Left ventricle myocardium inferior (tissue), 1 donor: ENCODE measurements at places on chromosomes 16 and 17.

DNA sequence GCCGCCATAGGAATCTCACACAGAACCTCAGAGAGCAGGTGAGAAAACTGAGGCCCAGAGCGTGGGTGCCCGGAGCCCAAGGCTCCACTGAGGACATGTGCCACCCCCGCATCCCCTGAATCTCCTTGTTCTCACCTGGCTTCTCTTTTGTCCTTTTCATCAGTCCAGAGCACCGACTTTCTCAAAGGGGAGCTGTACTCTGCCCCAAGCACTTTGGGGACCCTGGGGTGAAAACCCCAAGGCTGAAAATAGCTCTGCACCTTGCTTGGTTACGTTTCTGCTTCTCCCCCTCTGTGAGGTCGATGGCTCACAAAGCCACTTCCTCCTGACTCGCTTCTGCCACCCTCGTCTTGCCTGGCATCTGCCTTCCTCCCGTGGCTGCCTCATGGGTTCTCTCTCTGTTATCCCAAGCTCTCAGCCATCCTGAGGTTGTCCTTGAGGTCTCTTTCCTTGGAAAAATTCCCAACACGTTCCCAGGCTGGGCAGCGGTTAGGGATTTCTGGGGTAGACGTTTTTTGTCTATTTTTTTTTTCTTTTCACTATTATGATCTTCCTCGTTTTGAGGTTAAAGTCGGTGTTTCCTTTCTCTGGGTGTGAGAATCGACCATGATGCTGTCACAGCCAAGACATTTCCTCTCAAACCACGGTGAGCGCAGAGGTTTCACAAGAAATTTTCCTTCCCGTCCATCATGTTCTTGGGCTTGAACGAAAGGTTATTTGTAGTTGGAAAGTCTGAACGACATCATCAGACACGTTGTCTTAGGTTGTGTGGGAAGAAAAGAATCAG is 37.2 kb downstream of the IRF8 start:
- H3K27ac ChIP-seq = no peak overlapping the region
- no peaks in the 10 kb centered on the region for H3K36me3 ChIP-seq
- no peak overlapping the region for H3K4me3 ChIP-seq
- no peaks in the 10 kb centered on the region for H3K4me1 ChIP-seq
- H3K27me3 ChIP-seq = peaks cover 94% of the 10 kb centered on the region

DNA sequence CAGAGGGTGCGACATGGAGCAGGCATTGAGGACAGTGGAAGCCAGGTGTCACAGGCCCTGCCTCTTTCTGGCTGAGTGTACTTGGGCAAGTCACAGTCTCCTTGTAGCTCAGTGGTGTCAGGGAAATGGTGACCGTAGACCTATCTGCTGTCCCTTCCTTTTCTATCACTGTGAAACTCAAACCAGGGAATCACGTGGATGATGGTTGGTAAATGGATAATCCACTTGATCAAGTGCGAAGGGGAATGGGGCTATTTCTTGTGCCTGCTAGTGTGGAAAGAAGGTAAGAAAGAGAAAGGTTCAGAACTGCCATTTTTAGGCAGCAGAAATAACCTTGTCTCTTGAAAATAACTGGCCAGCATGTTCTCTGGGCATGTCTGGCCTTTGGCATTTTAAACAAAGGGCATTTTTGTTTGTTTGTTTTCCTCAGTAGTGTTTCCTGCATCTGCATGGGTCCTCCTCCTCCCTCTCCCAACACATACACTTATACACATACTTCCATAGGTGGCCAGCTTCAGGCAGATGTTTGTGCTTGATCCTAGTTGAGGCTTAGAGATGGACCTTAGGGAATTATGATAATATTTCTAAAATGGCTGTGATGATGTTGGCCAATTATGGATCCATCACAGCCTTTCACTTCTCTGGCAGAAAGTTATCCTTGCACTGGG is 7.1 kb downstream of the TBX4 start:
- peaks cover 100% of the 10 kb centered on the region for H3K27me3 ChIP-seq
- no peak for DNase-seq
- no peaks in the 10 kb centered on the region for H3K36me3 ChIP-seq
- peaks cover 27% of the 10 kb centered on the region for H3K4me1 ChIP-seq

GRCh38 chr17:41464173-41464572 is 3.0 kb downstream of the KRT32 start:
- H3K27me3 ChIP-seq = peaks cover 80% of the 10 kb centered on the region
- DNase-seq = no peak
- no peak overlapping the region for H3K27ac ChIP-seq

GRCh38 chr17:7045492-7046126 is 1.7 kb upstream of the SLC16A11 start:
- no peak for DNase-seq
- no peaks in the 10 kb centered on the region for H3K36me3 ChIP-seq
- H3K4me1 ChIP-seq = peaks cover 45% of the 10 kb centered on the region
- H3K27me3 ChIP-seq = peaks cover 77% of the 10 kb centered on the region
- H3K4me3 ChIP-seq = peak overlapping the region; percentile 48
- no peak overlapping the region for H3K27ac ChIP-seq

DNA sequence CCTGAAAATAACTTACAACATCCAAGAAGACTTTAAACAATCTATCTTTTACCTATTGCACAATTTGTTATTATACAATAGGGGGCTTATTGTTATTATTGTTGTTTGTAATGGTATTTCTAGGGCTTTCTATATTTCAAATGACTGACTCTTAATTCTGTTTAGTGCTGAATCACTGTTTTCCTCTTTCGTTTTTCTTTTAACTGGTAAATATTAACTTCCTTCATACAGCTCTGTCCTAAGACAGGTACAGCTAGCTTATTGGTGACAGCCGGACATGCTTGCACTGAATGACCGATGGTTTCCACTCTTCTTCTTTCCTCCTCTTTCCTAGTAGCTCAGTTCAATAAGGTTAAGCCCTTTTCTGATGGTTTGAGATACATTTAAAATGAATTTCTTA is 11.6 kb downstream of the KRTAP9-7 start:
- H3K4me1 ChIP-seq = no peaks in the 10 kb centered on the region
- no peak for DNase-seq
- no peaks in the 10 kb centered on the region for H3K36me3 ChIP-seq
- no peak overlapping the region for H3K27ac ChIP-seq
- no peak overlapping the region for H3K4me3 ChIP-seq
- peaks cover 73% of the 10 kb centered on the region for H3K27me3 ChIP-seq

DNA sequence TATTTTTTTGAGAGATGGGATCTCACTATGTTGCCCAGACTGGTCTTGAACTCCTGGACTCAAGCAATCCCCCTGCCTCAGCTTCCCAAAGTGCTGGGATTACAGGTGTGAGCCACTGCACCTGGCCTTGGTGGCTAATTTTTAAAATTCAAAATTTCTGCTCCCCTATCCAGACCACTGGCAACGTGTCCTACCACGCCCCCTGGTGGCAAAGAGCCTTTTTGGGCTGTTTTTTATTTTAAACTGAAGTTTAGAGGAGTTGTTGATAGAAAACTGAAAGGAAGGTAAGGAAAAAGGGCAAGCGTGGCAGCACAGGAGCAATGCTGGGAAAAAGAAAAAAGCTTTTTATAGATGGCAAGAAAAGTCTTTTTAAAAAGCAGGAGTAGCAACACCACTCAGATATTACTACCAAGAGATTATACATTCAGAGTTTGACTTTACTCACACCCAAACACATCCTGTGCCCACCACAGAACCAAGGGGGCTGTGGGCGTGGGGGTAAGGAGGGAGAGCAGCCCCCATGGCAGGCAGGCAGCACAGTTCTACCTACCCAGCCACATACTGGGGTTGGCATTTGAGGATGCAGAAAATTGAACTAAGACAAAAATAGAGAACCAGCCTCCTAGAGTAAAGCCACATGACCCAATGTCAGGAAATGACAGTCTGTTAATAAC is 4.2 kb upstream of the MXRA7 start:
- peak overlapping the region; percentile 79 for H3K27ac ChIP-seq
- H3K27me3 ChIP-seq = no peaks in the 10 kb centered on the region
- H3K4me3 ChIP-seq = peak overlapping the region; percentile 5
- peaks cover 70% of the 10 kb centered on the region for H3K4me1 ChIP-seq

DNA sequence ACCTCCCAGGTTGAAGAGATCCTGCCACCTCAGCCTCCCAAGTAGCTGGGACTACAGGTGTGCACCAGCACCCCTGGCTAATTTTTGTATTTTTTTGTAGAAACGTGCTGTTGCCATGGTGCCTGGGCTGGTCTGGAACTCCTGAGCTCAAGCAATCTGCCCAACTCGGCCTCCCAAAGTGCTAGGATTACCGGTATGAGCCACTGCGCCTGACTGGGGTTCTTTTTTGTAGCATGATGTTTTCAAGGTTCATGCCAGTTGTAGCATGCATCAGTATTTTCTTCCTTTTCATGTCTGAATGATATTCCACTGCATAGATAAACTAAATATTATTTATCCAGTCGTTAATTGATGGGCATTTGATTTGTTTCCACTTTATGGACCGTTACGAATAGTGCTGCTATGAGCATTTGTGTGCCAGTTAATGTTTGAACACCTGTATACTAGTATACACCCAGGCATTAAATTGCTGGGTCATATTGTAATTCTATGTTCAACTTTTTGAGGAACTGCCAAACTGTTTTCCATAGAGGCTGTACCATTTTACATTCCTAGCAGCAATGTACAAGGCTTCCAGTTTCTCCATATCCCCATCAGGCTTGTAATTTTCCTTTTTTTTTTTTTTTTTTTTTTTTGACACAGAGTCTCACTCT is 24.8 kb upstream of the CEP20 start:
- no peaks in the 10 kb centered on the region for H3K36me3 ChIP-seq
- no peak overlapping the region for H3K4me3 ChIP-seq
- H3K4me1 ChIP-seq = no peaks in the 10 kb centered on the region
- no peak overlapping the region for H3K27ac ChIP-seq

- H3K36me3 ChIP-seq = peaks cover 65% of the 10 kb centered on the region
- no peak for DNase-seq
- H3K27me3 ChIP-seq = no peaks in the 10 kb centered on the region
- H3K27ac ChIP-seq = peak overlapping the region; percentile 37
- no peak overlapping the region for H3K4me3 ChIP-seq
Measured at GRCh38 chr17:8503807-8504206, 68.1 kb downstream of the NDEL1 start.

GRCh38 chr16:50534556-50534955 is 13.6 kb upstream of the NKD1 start:
- H3K4me1 ChIP-seq = no peaks in the 10 kb centered on the region
- H3K4me3 ChIP-seq = no peak overlapping the region
- no peak for DNase-seq
- no peaks in the 10 kb centered on the region for H3K36me3 ChIP-seq
- peaks cover 47% of the 10 kb centered on the region for H3K27me3 ChIP-seq
- no peak overlapping the region for H3K27ac ChIP-seq

- no peak overlapping the region for H3K4me3 ChIP-seq
- no peaks in the 10 kb centered on the region for H3K36me3 ChIP-seq
- peaks cover 12% of the 10 kb centered on the region for H3K27me3 ChIP-seq
- no peak for DNase-seq
- no peaks in the 10 kb centered on the region for H3K4me1 ChIP-seq
Measured at GRCh38 chr17:51597345-51597744, 337.0 kb downstream of the UTP18 start.

DNA sequence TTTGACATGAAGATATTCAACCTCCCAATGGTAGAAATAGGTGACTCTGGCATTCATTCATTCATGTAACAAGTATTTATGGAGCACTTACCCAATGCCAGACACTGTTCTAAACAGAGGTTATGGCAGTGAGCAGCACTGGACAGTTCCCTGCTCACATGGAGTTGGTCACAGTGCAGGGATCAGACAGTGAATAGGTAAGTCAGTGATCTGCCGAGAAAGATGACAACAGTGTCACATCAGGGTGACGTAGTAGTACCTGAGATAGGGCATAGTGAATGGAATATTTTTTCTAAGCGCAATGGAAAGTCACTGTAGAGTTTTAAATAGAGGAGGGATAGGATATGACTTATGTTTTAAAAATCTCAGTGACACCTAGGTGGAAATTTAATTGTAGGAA is 791.4 kb upstream of the RBFOX1 start:
- no peaks in the 10 kb centered on the region for H3K4me1 ChIP-seq
- DNase-seq = no peak
- H3K27ac ChIP-seq = no peak overlapping the region
- no peaks in the 10 kb centered on the region for H3K36me3 ChIP-seq
- no peak overlapping the region for H3K4me3 ChIP-seq

DNA sequence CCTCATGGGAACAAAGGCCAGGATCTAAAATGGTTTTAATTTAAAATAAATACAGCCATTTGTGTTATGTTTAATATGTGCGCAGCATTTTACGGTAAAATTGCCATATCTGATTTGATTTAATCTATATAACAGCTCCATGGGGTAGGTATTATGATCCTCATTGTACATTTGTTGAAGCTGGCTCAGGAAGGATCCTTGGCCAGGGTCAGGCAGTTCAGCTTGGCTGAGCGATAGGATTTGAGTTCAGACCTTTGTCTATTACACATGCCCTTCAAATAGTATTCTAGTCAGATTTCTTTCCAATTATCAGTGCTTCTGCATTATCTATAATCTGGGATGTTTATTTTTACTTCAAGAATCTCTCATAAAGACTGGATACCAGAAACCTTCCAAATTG is 950.4 kb upstream of the EEF2KMT start:
- no peak overlapping the region for H3K27ac ChIP-seq
- H3K4me1 ChIP-seq = no peaks in the 10 kb centered on the region
- H3K36me3 ChIP-seq = no peaks in the 10 kb centered on the region
- H3K27me3 ChIP-seq = peaks cover 4% of the 10 kb centered on the region

DNA sequence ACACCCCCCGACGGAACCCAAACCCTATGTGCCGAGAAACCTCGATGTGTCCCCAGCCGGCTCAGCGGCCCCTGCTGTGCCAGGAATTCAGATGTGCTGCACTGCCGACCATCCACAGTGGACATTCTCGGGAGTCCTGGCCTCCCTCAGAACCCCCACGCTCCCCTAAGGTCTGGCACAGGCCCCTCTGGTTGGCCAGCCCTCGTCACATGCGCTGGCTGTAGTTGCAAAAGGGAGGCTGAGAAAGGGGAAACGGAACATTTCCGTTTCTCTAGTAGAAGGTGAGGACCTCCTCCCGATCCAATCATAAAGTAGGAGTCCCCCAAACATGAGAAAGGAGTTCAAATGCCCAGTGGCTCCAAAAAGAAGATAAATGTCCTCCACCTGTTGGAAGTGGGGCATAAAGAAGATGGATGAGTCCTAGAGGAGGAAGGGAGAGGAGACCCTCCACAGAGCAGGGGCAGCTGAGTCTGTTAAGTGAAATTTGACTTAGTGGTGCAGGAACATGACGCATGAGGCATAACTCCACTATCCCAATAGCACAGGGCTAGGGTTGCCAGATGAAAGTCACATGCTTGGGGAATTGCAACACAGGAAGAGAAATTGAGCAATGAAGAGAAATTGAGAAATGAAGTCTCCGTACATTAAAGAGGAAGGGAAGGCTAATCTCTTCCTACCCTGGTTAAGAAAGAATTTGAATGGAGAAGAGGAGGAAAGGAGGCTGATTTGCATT is 49.3 kb upstream of the WSB1 start:
- no peaks in the 10 kb centered on the region for H3K36me3 ChIP-seq
- peak overlapping the region; percentile 90 for H3K27ac ChIP-seq
- H3K4me3 ChIP-seq = peak overlapping the region; percentile 41
- H3K27me3 ChIP-seq = no peaks in the 10 kb centered on the region
- DNase-seq = peak; percentile 56
- H3K4me1 ChIP-seq = peaks cover 59% of the 10 kb centered on the region
